Cerebellar nuclear complex (tissue), 1 donor: ENCODE measurements at places on chromosomes 16 and 17.

DNA sequence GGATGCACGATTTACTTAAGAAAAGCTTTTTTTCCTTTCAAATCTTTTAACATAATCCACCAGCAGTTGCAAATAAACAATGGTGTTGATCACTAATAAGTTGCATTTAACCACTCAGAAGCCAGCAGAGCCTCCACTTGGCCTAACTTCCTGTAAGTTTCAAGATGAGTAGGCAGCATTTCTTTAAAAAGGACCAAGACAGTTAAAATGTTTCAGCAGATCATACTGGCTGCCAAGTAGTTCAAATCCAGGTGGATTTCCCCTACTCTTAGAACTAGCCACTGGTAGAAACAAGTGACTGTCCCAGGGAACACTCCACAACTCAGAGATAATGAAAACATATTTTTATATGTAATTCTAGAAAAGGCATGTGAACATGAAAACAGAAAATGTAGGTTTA, 17.0 kb upstream of the RFFL start:
- no peak for DNase-seq

DNA sequence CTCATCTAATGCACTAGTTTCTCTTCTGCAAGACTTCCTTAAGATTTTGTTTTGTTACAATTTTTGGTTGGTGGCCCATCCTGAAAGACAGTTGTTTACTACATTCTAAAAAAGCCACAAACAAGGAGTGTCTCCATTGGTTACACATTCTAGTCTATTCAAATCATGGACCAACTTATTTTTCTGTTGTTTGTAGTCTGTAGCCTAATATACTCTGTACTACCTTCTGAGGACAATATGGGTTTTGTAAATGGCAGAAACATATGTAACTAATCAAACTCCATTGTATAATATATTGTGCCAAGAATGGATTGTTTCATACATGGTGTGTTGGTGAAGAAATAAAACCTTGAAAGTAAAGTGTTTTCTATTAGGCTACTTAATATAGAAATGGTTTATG, 79.5 kb upstream of the DHX40 start:
- no peak for DNase-seq

GRCh38 chr16:27217256-27217655, 13.9 kb downstream of the KDM8 start:
- DNase-seq: peak; percentile 84

GRCh38 chr17:13563866-13564265, 37.9 kb downstream of the HS3ST3A1 start:
- no peak for DNase-seq

- no peak for DNase-seq
These were observed 186.4 kb downstream of the SEC14L1 start for GRCh38 chr17:77327181-77327565.

DNA sequence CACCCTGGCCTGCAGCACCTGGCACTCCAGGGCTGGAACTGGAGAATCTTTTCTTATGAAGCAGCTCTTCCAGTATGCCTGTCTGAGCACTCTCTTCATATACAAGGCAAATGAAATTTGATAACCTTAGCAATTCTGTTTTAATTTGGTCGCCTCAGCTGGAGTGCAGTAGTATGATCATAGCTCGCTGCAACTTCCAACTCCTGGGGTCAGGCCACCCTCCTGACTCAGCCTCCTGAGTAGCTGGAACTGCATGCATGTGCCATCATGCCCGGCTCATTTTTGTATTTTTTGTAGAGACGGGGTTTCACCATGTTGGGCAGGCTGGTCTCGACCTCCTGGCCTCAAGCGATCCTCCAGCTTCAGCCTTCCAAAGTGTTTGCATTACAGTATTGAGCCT, 140.8 kb upstream of the CHMP6 start:
- no peak for DNase-seq

DNA sequence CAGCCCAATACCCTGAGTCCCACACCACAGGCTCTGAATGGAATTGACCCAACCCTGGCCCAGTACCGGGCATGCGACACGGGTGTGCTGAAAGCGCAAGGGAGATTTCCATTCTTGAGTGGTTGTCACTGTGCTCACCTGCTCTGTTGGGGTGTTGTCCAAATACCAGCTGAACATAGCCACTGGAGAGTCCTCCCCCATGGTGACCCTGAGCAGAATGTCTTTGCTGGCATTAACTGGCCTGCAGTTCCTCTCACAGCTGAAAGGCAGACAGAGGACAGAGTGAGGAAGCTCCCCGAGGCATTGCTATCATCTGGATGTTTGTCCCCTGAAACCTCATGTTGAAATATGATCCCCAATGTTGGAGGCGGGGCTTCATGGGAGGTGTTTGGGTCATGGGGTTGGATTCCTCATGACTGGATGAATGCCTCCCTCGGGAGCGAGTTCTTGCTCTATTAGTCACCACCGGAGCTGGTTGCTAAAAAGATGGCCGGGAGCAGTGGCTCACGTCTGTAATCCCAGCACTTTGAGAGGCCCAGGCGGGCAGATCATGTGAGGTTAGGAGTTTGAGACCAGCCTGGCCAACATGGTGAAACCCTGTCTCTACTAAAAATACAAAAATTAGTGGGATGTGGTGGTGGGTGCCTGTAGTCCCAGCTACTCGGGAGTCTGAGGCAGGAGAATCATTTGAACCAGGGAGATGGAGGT, 57.3 kb upstream of the BCO1 start:
- DNase-seq: no peak

DNA sequence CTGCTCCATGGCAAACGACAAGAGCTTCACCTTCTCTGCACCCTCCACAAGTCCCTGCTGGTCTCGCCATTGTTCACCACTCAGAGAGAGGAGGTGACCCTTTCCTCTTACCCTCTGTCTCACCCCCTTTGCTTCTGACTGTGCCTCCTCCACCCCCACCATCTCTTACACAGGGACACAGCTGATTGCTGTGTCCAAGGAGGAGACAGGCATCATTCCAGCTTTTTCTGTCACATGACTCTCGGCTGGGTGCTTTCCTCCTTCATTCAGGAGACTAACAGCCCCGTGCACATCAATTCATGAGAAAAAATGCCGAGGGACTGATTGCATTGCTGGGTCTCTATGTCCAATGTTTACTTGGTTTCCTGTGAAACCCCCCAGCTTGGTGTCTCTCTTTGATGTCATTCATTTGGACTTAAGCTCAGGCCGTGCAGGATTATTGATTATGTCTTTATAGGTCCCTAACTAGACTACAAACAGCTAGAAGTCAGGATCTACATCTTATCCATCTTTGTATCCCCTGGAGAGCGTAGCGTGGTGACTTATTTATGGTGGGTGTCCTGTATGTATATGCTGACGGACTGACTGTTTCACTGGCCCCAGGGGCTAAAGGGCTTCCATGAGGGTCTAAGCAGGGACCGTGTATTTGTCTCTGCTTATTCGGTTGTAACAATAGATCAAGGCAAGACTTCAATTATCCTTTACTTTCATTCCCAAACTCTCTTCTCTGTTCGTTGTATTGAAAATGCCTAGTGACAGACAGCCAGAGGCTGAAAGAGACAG, 82.2 kb upstream of the CDH13 start:
- no peak for DNase-seq

- no peak for DNase-seq
These were observed 93.6 kb downstream of the HS3ST4 start for GRCh38 chr16:25785361-25785760.

DNA sequence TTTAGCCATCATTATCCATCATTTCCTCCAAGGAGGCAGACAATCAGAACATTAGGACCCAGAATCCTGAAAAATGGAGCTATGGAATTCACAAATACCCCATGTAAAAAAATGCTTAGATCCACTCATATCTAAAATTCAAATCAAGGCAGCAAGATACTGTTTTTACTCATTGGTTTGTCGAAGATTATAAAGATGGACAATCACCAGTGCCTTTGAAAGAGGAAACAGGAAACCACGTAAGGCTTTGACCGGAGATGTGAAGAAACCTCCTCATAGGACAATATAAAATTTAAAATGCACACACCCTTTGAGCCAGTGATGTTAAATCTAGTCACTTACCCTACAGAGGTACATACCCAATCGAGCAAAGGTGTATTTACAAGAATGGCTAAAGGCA, 130.0 kb downstream of the XYLT1 start:
- no peak for DNase-seq

- DNase-seq: no peak
These were observed 230.3 kb downstream of the MRTFB start for GRCh38 chr16:14301169-14302030.

DNA sequence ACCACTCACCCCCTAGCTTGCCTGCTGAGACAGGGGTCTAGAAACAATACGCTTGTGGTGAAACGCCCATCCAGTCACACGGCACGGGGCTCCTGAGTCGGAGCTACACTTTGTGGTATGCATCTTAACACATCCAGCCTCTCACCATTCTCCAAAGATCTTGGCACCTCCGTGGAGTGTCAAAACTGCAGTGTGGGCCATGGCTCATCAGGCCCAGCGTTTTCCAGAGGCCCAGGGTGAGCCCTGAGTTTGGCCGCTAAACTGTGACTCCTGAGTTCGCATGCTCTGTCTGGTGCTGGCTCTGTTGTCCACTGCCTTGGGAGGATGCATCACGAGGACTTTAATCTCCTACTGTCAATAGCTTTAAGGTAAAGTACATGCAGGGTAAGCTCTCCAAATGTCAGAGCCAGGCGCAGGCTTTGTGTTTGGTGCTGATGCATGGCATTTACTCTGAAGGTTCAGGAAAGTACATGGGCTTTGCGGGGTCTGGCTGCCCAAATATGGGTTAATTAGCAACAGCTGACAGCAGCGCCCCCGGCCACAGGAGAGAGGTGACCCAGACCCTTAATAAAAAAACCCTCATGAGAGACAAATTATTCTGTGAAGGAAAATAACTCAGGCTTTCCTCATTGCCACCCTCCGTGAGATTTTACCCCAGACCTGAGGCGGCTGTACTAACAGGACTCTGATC, 118.4 kb downstream of the CCDC182 start:
- DNase-seq: no peak

- DNase-seq: no peak
These were observed 127.6 kb downstream of the IRX3 start for GRCh38 chr16:54158986-54159385.

DNA sequence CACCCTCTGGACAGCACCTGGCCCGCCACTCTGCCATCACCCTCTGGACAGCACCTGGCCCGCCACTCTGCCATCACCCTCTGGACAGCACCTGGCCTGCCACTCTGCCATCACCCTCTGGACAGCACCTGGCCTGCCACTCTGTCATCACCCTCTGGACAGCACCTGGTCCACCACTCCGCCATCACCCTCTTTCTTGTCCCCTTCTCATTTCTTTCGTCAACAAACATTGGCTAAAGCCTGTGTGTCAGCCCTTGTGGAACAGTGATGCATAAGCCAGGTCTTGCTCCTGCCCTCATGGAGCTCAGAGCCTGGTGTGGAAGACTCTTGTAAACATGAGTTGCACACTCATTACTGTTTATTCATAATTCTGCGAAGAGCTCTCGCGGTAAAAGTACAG, 31.2 kb downstream of the CDK5R1 start:
- DNase-seq: no peak

DNA sequence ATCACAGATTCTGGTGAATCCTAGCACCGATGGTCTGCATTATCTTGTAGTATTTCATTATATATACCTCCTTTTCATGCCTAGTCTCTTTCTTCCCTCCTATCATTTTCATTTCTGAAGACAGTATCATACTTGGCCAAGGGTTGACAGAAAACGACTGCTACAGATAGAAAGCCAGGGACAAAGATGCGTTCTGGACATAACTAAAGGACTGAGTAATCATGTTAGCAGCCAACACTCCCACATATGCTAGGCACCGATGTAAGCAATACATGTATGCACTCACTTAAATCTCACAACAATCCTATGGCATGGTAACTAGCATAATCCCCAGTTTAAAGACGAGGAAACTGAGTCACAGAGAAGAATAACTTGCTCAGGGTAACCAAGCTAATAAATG, 22.9 kb downstream of the RDM1 start:
- DNase-seq: no peak

DNA sequence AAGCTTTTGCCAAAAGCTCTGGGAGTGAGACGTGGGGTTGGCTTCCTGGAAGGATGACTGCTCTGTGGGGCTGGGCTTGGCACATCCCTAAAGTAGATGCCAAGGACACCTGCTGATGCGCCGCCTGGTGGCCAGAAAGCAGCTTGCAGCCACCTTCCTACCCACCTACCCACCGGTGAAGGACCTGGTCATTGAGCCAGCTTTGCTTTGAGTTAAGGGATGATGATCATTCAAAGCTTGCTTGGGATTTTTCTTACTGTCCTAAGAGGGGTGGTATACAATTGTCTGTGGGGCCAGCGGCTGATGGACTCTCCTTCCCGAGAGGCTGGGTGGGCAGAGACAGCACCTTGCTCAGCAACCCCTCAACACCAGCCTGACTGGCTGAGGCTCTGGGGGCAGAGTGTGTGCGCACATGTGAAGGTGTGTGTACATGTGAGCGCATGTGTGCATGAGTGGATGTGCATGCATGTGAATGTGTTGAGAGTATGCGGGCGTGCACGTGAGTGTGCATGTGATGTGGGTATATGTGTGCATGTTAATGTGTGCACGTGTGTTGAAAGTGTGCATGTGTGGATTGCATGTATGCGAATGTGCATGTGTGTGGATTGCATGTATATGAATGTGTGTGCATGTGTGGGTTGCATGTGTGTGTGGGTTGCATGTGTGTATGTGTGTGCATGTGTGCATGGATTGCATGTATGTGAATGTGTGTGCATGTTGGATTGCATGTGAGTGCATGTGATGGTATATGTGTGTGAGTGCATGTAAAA, 18.6 kb downstream of the C1QTNF1 start:
- DNase-seq: no peak

DNA sequence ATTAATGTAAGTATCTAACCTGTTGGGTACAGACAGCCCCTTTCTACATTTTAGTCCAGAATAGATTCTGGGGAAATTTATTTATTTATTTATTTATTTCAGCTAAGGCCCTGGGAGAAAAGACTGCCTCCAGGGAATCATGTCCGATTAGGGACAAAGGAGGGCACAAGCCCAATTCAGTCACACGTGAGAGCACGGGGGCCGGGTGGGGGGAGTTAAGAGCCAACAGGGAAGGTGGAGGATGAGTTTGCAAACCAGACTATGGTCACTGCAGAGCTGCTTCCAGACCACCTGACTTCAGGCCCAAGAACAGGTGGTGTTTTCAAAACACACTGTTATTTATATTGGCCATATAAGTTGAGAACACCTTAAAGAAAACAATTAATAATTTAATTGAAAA, 1.6 kb upstream of the ZFHX3 start:
- no peak for DNase-seq
